ENCODE measurements at places on chromosomes 1 and 21.

- DNase-seq: no peak
Measured at GRCh38 chr1:226425431-226426031, 17.6 kb upstream of the PARP1 start.

- DNase-seq: no peak
Measured at GRCh38 chr1:218494449-218494852, 149.3 kb downstream of the TGFB2 start.

DNA sequence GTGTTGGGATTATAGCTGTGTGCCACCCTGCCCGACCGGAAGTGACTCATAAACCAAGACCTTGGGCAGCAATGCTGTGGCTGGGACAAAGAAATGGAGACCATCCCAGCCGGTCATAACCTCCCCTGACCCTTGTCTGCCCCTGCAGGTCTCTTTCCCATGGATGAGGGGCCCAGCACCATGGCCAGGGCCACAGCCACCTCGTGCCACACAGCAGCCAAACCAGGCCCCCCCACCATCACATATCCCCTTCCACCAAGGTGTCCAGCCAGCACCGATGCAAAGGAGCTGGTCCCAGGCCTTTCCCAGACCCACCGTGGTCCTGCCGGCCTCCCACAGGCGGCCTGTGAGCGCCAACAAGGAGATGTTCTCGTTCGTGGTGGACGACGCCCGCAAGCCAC is 42.2 kb downstream of the FHAD1 start:
- DNase-seq: no peak

DNA sequence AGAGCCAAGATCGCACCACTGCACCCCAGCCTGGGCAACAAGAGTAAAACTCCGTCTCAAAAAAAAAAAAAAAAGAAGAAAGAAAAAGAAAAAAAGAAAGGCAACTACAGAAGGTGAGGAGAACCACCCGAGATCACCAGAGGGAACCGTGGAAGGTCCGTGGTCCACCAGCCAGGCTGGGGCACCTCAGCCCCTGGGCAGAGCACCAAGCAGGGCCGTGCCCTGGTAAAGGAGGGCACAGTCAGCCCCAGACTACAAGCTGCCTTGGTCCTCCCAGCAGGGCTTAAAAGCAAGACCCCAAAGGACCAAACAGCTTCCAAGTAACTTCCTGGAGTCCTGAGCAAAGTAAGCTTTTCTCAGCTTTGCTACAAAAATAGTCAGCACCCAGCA is 8.8 kb upstream of the SAMD11 start:
- DNase-seq: no peak

DNA sequence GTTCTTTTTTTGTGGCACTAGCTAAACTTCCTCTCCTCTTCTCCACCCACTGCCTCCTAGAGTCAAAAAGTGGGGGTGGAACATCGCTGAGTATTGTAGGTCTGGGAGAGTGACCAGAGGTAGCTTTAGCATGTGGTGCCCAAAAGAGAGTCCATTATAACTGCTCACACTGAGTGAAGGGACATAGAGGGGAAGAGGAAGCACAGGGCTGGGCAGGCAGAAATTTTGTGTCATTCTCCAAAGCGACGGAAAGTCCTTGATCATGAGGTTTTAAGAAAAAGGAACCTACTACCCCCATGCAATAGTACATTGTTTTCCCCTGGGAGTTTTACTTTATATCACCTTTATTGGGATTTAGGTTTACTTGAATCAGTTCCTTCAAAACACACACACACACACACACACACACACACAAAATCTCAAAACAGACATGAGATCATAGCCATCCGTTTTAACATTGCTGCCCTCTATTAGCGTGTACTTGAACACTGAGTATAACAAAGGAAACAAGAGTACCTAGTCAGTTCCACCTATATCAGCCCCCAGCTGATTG is 4.1 kb downstream of the CD84 start:
- no peak for DNase-seq

DNA sequence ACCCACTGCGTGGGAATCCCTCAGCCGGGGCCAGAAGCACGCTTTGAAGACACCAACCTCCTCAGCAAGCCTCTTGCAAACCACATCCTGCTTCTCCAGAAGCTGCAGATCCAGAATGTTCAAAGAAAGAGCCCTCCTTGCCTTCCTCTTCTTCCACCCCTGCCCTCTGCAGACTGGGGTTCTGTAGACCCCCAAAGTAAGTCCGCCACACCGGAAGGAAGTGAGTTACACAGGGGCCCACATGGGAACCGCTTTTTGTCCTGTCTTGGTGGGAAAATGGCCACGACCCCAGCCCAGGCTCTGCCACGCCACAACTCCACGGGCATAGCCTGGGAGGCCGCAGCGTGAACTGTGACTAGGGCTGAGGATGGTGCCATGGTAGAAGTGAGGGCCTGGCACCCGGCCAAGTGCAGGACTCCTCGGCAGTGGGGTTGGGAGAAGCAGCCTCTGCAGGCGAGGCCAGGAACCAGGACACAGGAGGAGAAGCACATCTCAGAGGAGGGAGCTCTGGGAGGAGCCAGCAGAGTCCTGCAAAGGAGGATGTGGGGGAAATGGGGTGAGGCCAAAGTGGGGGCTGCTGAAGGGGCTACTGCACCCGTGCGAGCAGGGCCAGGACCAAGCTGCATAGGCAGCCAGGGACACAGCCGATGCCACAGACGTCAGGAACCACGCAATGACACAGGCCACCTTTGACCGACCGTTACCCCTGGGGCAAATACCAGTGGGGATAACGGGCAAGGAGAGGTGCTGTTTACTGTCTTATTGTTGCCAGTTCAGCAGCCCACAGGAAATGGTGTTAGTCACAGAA is 30.9 kb downstream of the PDE9A start:
- DNase-seq: no peak

- DNase-seq: no peak
Measured at GRCh38 chr1:243719476-243719875, 130.6 kb downstream of the AKT3 start.

GRCh38 chr1:226980122-226980560 is 40.0 kb downstream of the COQ8A start:
- DNase-seq: no peak

- DNase-seq: no peak
Measured at GRCh38 chr1:61640531-61641530, 84.1 kb downstream of the TM2D1 start.

GRCh38 chr1:183226963-183227362 is 40.9 kb downstream of the LAMC2 start:
- no peak for DNase-seq

GRCh38 chr1:61226791-61227567 is 144.6 kb downstream of the NFIA start:
- DNase-seq: no peak

DNA sequence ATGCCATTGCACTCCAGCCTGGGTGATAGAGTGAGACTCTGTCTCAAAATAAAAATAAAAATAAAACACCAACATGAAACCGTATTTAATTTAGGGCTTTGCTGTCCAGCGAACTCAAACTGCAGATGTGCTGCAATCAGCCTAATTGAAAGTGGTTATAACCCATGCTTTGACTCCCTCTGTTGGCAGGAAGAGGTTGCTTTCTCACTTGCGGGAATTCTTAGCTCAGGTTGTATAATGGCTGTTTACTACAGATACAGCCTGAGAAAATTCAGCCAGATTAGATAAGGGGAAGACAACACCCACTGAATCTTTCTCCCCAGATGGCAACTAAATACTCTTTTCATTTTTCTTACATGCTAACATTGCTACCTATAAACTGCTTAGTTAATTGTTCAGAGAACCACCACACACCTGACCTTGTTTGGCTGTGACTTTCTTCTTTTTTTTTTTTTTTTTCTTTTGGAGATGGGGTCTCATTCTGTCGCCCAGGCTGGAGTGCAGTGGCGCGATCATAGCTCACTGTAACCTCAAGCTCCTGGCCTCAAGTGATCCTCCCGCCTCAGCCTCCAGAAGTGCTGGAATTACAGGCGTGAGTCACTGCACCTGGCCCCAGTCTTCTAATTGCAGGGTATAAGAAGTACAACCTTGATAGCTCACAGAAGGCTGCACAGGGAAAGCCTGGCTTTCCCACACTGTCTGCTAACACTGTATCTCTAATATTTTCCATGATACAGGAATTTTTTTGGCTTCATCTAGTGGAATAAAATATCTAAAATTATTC is 34.6 kb downstream of the DNTTIP2 start:
- DNase-seq: peak; percentile 82

DNA sequence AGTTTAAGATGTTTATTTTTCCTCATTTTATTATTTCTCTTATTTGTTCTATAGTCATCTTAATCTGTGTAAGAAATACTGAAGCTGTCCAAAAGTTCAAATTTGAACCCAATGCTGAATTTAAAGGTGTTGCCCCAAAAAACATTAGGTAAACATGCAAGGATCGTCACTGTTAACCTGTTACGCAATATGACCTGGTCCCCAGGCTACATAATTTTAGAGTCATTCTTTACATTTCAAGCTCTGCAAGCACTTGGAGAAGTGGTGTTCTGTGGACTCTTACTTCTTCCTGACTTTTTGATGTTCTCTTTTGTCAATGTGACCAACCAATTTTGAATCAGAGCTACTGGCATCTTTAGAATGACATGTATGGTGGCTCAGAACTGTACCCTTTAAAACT is 106.0 kb downstream of the CLIC6 start:
- DNase-seq: no peak

DNA sequence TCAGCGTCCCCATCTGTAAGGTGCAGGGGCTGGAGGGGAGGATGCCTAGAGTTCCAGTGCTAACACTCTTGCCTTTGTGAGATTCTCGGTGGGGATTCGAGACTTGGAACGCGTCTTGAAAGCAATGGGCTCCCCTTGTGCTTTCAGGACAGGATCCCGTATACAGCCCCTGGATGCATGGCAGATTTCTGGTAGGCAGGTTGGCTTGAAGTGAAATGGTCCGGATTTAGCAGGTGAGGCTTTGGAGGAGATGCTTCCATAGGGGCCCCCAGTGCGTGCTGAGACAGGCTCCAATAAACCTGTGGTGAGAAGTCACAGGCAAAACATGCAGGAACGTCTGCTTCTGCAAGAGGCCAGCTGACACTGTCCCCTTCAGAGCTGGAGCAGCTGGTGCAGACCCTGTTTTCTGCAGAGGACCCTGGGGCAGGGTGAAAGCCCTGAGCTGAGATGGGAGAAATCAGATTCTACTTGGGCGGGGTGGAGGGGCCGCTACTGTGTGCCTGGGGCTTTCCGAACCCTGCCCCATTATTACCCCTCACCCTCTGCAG is 270.4 kb downstream of the PTPRU start:
- DNase-seq: no peak

- no peak for DNase-seq
Measured at GRCh38 chr1:25026730-25027450, 96.8 kb upstream of the RUNX3 start.

DNA sequence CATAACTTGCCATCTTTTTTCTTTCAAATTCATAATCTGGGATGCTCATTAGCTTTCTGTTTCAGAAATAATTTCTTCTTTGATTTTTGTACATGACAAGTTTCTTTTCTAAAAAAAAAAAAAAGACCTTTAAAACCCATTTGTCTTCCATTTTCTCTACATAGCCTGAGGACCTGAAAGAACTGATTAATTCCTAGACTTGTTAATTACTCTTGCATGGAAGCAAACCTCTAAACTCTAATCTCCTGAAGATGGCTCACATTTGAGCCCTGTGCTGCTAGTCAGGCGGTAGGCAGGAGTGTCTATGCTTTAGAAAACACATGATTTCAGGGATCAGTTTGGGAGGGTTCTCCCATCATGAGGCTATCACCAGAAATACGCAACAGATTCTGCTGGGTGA is 152.0 kb downstream of the KAZN start:
- DNase-seq: no peak
